ENCODE measurements at places on chromosomes 16 and 17. TPM values are rescaled to one million over a fixed set of nuclear protein-coding genes. Genes with fewer than 3 reads are reported as not detected.
A peak's percentile ranks its signal among the peaks of the same experiment; 100 is the strongest.

ASGR2 gene
- total RNA-seq, result not detected

DVL2 gene
- 65.7 TPM for total RNA-seq

GRCh38 chr16:55151561-55152305, 172.3 kb upstream of the IRX6 start:
- H3K36me3 ChIP-seq, result no peaks in the 10 kb centered on the region
- H3K27me3 ChIP-seq, result no peaks in the 10 kb centered on the region
- H3K4me3 ChIP-seq, result no peak overlapping the region
- H3K27ac ChIP-seq, result no peak overlapping the region
- H3K4me1 ChIP-seq, result no peaks in the 10 kb centered on the region
- DNase-seq, result no peak

MT4 gene
- total RNA-seq, result not detected

GRCh38 chr17:44326861-44327444, 2.3 kb upstream of the SLC25A39 start:
- DNase-seq, result peak; percentile 99
- H3K4me1 ChIP-seq, result peaks cover 8% of the 10 kb centered on the region
- H3K27me3 ChIP-seq, result no peaks in the 10 kb centered on the region
- H3K4me3 ChIP-seq, result no peak overlapping the region
- H3K36me3 ChIP-seq, result peaks cover 6% of the 10 kb centered on the region

DNA sequence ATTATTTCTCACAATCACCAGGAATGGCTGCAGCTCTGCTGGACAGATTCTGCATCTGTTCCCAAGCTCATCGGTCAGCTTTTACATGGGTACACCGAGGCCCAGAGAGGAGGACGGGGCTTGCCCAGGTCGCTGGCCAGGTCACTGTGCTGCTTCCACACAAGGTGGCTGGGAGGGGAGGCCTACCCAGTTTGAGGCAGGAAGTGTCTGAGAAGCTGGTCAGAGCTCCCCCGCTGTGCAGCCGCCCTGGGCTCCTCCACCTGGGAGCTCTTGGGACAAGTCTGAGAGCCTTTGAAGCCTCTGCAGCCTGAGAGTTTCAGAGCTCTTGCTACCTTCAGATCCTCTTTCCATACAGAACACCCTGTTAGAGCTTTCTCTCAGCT, 143.3 kb downstream of the CLEC16A start:
- no peaks in the 10 kb centered on the region for H3K36me3 ChIP-seq
- no peak for DNase-seq
- H3K27me3 ChIP-seq, result no peaks in the 10 kb centered on the region
- H3K27ac ChIP-seq, result no peak overlapping the region
- H3K4me3 ChIP-seq, result no peak overlapping the region

- H3K4me3 ChIP-seq, result no peak overlapping the region
- no peak for DNase-seq
- no peaks in the 10 kb centered on the region for H3K27me3 ChIP-seq
- 0 out of 2 replicates have a peak, but pooled peaks cover 4% of the 10 kb centered on the region for H3K4me1 ChIP-seq
Measured at GRCh38 chr16:47976636-47977210, 179.1 kb downstream of the ABCC12 start.

ABCA5 gene
- total RNA-seq, result 9.4 TPM

GRCh38 chr16:6932871-6933385, 399.7 kb upstream of the RBFOX1 start:
- DNase-seq, result no peak
- H3K27me3 ChIP-seq, result no peaks in the 10 kb centered on the region
- no peak overlapping the region for H3K4me3 ChIP-seq
- H3K36me3 ChIP-seq, result no peaks in the 10 kb centered on the region
- no peaks in the 10 kb centered on the region for H3K4me1 ChIP-seq
- H3K27ac ChIP-seq, result no peak overlapping the region

- DNase-seq, result no peak
- 0 out of 2 replicates have a peak, but pooled peaks cover 3% of the 10 kb centered on the region for H3K27me3 ChIP-seq
- no peaks in the 10 kb centered on the region for H3K36me3 ChIP-seq
- no peaks in the 10 kb centered on the region for H3K4me1 ChIP-seq
- no peak overlapping the region for H3K4me3 ChIP-seq
Measured at GRCh38 chr17:43609613-43610385, 51.9 kb downstream of the MEOX1 start.

JPT2 gene
- total RNA-seq, result 86.5 TPM

DNA sequence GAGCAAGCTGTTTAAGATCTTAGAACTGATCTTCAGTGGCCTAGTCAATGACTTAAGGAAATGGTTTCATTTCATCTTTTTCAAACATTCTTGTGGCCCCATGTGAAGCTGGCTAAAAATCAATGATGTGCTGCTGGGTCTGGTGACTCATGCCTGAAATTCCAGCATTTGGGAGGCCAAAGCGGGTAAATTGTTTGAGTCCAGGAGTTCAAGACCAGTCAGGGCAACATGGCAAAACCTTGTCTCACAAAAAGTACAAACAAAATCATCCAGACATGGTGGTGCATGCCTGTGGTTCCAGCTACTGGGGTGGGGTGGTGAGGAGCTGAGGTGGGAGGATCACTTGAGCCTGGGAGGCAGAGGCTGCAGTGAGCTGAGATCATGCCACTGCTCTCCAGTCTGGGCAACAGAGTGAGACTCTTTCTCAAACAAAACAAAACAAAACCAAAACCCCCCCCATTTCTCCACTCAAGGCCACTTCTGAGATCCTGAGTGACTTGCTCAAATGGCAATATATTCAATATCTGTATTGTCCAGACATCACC, 17.4 kb upstream of the COL1A1 start:
- H3K27me3 ChIP-seq, result no peaks in the 10 kb centered on the region
- H3K4me3 ChIP-seq, result peak overlapping the region; percentile 13
- peak; percentile 82 for DNase-seq
- peaks cover 44% of the 10 kb centered on the region for H3K4me1 ChIP-seq

LIMD2 gene
- total RNA-seq, result 43.0 TPM

DNA sequence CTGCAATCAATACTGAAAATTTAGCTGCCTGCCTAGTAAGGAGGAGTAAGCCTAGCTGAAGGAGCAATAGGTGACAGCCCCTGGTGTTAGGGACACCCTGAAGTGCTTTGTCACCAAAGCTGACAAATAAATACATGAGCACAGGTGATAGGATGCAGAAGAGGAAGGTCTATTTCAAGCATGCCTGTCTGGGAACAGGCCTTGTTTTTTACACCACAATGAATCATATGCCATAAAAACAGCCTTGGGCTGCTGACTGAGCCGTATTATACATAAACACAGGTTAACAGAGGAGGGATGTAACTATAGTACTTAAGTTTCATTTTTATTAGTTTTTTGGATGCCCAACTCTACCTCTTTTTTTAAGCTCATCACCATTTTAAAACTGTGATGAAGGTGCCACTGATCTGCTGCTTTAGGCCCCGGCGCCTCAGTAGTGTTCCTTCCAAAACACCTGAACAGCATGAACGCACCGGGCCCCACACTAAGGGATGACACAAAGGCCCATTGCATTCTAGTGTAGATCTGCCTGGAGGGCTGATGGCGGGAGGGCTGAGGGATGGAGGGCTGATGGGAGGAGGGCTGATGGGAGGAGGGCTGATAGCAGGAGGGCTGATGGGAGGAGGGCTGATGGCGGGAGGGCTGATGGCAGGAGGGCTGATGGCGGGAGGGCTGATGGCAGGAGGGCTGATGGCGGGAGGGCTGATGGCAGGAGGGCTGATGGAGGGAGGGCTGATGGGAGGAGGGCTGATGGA, 150.3 kb downstream of the AATF start:
- no peak overlapping the region for H3K4me3 ChIP-seq
- no peaks in the 10 kb centered on the region for H3K4me1 ChIP-seq
- H3K27me3 ChIP-seq, result no peaks in the 10 kb centered on the region
- peaks cover 26% of the 10 kb centered on the region for H3K36me3 ChIP-seq
- peak; percentile 60 for DNase-seq
- no peak overlapping the region for H3K27ac ChIP-seq

BLTP2 gene
- total RNA-seq, result 103 TPM

GRCh38 chr17:31609331-31609730, 217.9 kb downstream of the RAB11FIP4 start:
- no peaks in the 10 kb centered on the region for H3K27me3 ChIP-seq
- H3K4me1 ChIP-seq, result no peaks in the 10 kb centered on the region
- no peaks in the 10 kb centered on the region for H3K36me3 ChIP-seq

ABCC11 gene
- total RNA-seq, result not detected

DNA sequence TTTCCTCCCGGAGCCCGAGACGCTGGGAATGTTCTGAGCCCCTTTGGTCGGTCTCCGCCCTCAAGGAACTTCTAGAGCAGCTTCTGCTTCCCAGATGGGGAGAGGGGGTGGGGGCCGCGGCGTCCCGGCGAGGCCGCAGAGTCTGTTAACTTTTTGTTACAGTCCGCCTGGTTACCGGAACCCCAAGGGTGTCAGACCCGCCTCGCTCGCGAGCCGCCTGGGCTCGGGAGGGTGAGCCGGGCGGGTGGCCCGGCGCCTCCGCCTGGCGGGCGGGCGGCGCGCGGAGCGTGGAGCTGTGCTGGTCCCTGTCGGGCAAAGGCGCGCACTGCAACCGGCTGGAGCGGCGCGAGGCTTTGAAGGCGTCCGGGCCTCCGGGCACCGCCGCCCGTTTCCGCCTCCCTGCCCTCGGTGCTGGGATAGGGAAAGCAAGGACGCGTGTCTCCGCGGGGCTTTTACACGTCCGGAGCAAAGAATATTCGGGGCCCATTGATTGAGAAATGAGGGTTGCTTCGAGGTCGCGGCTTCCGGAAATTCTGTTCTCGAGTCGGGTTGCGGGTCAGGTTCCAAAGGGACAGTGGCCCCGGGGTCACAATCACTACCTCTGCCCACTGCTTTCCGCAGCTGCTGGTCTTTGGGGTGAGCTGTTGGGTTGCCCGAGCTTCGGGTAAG, 1.7 kb downstream of the HS3ST3B1 start:
- H3K27me3 ChIP-seq, result peaks cover 93% of the 10 kb centered on the region
- H3K4me1 ChIP-seq, result peaks cover 43% of the 10 kb centered on the region
- DNase-seq, result peak; percentile 89
- no peak overlapping the region for H3K27ac ChIP-seq

DNA sequence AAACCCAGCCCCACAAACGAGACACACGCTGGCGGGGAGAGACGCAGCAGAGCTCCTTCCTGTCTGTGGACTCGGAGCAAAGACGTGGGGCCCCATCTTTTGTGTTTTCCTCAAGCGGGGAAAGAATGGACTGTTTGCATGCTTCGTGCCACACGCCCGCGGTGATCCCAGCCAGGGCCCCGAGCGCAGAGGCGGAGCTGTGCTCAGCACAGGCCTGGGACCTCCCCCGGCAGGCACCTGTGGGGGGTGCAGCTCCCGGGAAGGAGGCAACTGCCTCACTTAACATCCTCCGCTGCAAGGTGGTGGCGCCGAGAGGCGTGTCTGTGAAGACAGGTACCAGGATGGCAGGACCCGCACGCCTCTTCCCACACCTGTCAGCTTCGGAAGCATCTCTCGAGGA, 19.1 kb downstream of the TRARG1 start:
- DNase-seq, result no peak
- H3K27me3 ChIP-seq, result no peaks in the 10 kb centered on the region
- H3K4me1 ChIP-seq, result no peaks in the 10 kb centered on the region
- no peaks in the 10 kb centered on the region for H3K36me3 ChIP-seq

C16orf54 gene
- total RNA-seq, result not detected

CPSF4L gene
- not detected for total RNA-seq

HOXB6 gene
- 9.5 TPM for total RNA-seq

Data from PC-3 (cell line).